ENCODE measurements at places on chromosomes 12 and 14.
A peak's percentile ranks its signal among the peaks of the same experiment; 100 is the strongest.

DNA sequence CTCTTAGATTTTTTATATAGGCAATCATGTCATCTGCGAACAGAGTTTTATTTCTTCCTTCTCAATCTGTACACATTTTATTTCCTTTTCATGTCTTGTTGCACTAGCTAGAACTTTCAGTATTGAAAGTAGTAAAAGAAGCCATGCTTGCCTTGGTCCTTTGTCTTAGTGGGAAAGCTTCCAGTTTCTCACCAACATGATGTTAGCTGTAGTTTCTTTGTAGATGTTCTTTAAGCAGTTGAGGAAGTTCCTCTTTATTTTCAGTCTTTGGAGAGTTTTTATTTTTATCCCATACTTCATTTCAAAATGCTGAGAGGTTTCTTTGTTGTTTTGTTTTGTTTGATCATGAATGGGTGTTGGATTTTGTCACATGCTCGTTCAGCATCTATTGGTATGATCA lies 12.7 kb upstream of the RIMKLB start:
- no peak for DNase-seq

DNA sequence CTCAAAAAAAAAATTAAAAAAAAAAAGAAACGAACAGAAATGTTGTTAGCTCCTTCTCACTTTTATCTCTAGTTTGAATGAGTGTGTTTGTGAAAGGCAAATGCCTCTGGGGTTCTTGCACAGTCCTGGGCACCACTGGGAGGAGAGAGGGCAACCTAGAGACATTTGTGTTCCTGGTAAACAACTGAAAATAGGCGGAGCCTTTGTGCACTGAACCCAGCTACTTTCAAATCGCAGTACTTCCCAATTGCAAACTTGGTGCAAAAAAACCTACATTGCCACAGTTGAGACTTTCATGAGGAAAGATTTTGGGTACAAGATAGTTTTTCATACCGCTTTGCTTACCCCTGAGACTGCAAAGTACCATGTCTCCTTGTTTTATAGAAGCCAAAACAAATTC lies 430.0 kb downstream of the ZFP36L1 start:
- no peak for DNase-seq

- no peak for DNase-seq
Measured at GRCh38 chr12:9071518-9071917, 44.2 kb downstream of the A2M start.

- DNase-seq = no peak
Measured at GRCh38 chr12:88247241-88247643, 105.1 kb downstream of the TMTC3 start.

DNA sequence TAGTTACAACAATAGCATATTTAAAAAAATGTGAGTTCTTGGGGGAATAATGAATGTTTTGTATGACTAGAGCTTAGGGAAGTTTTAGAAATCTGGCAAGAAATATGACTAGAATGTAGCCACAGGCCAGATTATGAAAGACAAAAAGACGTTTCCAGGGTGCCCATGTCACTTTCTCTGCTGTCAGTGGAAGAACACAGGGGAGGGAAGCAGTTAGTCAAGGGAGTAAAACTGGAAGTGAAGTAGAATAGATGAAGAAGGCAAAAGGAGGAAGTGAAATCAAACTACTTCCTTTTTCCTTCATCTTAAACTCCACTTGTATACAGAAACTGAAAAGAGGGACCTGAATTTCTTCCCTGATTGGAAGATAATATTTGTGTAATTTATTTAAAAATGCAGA lies 81.2 kb upstream of the ATP2B1 start:
- no peak for DNase-seq

GRCh38 chr12:104620837-104621531 lies 164.2 kb downstream of the CHST11 start:
- no peak for DNase-seq

DNA sequence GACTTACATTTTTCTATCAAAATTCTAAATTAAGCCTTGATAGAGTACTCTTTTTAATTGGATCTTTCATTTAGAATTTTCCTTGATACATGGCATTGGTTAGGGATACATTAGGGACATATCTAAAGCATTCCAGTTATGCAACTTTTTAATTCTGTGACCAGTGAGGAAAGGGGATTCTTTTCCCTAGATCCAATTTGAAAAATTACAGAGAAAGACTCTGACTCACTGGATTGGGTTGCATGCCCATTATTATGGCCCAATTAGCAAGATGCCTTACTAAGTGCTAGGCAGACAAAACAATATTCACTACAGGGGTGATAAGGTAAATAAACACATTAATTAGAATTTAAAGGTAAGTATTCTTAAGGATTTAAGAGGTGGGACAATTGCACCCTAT lies 5.2 kb upstream of the RAD52 start:
- DNase-seq = no peak

GRCh38 chr12:121464331-121464730 lies 64.4 kb downstream of the RNF34 start:
- no peak for DNase-seq

DNA sequence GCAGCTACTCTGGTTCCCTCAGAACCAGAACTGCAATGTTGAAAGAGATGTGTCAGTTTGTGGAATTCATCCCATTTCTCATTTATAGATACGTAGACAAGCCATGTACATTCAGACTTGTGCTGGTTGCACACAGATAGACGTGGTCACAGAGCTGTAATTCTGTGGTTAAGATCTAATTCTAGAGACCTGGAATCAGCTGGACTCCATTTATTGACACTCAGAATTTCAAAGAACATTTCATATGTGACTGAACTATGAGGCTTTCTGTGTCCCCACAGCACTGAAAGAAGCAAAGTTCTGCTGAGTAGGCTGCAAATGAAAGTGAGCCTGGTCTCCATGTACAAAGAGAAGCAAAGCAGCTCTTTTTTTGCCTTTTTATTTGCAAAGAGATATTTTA lies 220.2 kb upstream of the NAV3 start:
- no peak for DNase-seq

DNA sequence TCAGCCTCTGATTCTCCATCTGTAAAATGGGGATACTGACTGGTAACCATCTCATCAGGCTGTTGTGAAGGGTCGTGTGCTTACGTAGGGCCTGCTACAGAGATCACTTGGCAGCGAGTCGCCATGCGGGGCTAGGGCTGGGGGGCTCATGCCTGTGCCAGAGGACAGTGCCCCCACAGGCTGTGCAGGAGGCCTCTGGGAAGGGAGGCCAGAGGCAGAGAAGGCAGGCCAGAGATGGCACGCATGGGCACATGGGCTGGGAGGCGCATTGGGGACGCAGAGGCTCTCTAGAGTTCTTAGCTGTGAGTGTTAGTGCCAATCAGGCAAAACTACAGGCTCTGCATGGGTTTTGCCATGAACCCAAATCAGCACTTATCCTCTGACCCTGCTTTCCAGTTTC lies 3.5 kb upstream of the BDKRB2 start:
- no peak for DNase-seq

DNA sequence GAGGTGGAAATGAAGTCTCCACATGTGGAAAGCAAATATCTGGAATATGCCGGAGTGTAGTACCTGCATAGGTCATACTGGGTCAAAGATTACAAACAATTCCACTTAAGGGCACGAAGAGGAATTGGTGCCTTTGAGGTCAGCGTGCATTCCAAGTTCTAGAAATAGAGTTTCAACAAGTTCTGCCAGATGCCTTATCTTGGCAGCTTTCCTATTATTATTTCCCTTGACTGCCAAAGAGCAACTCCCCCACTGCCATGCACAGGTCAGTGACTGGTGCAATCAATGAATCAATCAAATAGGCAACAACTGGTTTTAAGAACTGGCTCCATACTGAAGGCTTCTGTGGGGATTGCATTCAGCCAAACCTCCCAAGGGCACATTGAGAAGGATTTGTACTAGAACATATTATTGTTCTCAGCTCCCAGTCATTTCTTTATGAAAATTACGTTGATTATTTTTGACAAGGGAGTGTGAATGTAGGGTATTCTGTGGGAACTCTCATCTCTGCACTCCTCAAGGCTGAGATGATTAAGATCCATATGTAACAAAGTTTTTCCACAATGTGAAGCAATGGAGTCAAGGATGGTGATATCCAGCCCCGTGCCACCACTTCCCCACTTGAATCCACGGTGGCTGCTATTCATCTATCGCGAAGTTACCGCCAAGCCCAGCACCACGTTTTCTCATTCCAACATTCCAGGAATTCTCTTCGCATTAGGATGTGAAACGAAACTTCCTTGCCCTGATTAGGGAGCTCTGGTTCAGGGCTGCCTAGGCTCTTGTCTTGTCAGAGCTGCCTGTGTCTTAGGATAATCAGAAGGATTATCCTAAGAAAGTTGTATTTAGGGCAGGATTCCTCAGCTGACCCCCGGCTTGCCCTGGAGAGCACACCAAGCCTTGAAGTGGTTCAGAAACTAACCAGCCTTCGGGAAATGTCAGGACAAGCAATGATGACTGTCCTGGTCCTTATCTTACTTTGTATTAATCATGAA lies 115.1 kb upstream of the PCED1B start:
- DNase-seq = no peak

DNA sequence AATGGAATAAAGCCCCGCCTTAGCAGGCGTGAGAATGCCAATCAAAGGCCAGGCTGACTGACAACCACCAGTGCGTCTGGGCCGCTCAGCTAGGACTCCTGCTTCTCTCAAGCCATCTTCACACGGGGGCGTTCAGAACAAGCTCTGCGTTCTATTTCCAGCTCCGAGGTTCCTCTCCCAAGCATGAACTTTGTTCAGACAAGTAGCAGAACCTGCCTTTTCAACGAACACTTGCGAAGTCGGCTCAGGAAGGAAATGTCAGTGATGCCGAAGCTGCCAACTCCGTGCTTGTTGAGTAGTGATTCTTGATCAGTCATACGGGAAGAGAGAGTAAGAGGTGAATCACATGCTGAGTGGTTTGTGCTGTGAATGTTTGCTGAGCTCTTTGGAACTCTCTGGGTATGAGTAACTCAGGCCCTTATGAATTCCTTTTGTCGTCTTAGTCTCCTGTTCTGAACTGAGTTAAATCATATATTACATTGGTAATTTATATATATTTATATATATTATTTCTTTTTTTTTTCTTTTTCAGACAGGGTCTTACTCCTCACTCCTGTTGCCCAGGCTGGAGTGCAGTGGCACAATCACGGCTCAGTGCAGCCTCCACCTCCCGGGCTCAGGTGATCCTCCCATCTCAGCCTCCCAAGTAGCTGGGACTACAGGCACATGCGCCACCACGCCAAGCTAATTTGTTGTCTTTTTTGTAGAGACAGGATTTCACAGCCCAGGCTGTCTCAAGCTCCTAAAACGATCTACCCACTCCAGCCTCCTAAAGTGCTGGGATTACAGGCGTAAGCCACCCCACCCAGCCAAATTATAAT lies 29.4 kb upstream of the BCL7A start:
- no peak for DNase-seq

- peak; percentile 98 for DNase-seq
Measured at GRCh38 chr12:75814851-75815754, 216.5 kb downstream of the PHLDA1 start.

DNA sequence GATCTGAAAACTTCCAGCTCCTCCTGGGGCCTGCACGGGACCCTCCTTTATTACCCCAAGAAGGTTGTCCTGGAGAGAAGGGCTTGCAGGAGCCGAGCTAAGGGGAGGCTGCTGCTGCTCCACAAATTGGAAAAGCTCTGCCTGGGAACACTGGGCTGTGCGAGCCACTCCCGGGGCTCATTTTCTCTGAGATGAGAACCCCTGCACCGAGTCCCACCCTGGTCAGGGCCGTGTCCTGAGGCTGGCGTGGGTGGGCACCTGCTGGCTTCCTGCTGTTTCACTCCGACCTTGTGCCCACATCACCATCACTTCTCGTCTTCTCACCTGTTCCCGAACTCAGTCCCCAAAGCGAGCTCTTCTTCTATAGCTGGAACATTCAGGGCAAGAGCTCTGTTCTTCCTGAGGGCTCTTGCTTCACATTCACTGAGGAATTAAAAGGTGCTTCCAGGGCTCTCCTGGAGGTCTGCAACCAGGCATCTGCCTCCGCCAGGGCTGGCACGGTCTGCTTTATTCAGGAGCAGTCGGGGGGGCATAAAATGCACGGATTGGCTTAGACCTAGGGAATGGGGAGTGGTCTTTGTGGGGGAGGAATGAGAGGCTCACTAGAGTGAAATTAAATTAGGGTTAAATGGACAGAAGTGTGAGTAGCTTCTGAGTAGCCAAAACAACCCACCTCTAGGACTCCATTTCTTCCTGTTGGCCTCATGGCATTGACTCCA lies 98.5 kb downstream of the ADGRD1 start:
- DNase-seq = no peak

DNA sequence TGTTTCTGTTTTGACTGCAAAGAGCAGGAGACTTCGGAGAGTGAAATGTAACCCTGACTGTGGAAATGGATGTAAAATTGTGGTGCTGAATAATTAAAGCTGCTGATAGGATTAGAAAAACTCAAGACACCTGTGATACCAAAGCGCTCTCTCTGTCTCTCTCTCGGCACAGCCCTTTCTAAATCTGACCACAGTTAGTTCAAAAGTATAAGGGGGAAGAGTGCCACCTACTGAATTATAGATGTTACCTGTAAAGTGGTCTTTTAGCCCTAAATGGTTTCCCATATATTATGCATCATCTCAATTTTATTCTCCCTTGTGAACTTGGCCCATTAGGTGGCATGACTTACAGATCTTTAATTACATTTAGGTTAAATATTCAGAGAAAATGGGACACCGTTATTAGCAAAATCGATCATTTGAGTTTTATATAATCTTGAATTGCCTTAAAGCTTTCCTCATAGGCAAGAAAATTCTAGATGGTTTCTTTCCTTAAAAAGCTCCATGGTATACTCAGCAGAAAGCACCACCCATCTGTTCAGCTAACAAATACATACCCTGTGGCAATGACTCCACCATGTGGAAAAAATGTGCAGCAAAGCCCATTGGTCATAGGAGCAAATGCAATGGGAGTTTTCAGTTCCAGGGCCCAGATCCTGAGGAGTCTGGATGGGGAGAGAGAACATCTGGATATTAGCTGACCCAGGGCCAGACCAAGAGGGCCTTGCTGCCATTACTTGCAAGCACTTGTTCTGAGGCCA lies 18.1 kb downstream of the RFC5 start:
- DNase-seq = peak; percentile 26

GRCh38 chr12:31897781-31898503 lies 61.3 kb upstream of the RESF1 start:
- DNase-seq = no peak

DNA sequence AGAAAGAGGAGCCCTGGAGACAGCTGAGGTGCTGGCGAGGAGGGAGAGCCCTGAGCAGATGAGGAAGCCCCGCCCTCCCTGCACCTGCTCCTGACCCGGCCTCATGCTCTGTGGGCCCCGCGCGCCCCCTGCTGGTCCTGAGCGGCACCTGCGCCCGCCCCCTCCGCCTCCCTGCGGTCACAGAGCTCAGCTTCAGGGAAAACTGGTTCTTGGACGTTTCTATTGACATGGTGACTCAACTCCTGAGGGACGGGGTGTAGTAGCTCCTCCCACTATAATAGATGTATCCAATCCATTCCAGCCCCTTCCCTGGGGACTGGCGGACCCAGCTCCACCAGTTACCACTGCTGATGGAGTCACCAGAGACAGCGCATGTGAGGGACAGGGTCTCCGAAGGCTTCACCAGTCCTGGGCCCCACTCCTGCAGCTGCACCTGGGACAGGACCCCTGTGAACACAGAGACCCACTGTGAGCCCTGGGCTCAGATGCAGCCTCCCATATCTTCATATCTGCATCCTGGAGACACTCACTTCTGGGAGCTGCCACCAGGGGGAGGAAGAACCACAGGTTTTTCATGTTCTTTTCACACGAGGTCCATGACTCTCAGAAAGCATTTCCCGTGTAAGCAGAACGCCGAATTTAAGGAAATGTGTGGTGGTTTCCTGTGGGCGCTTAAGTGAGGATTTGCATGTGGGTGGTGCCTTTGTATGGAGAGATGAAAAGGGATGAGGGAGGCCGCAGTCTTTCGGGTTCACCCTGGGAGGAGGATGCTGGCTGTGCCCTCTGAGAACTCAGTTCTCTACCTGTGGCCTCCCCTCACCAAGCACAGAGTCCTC lies 1346.4 kb downstream of the TMEM121 start:
- no peak for DNase-seq

- DNase-seq = no peak
Measured at GRCh38 chr12:113075137-113075683, 18.7 kb downstream of the DTX1 start.
